ENCODE measurements at places on chromosomes 13 and 19. TPM values are rescaled to one million over a fixed set of nuclear protein-coding genes. Genes with fewer than 3 reads are reported as not detected.

Gene DCT
- total RNA-seq: not detected

Gene SERPINE3
- total RNA-seq: not detected

GRCh38 chr13:86765462-86765861 lies 905.7 kb upstream of the SLITRK5 start:
- no peaks in the 10 kb centered on the region for H3K36me3 ChIP-seq
- no peaks in the 10 kb centered on the region for H3K27me3 ChIP-seq
- no peak overlapping the region for H3K4me3 ChIP-seq
- no peak overlapping the region for H3K27ac ChIP-seq
- no peak for DNase-seq

DNA sequence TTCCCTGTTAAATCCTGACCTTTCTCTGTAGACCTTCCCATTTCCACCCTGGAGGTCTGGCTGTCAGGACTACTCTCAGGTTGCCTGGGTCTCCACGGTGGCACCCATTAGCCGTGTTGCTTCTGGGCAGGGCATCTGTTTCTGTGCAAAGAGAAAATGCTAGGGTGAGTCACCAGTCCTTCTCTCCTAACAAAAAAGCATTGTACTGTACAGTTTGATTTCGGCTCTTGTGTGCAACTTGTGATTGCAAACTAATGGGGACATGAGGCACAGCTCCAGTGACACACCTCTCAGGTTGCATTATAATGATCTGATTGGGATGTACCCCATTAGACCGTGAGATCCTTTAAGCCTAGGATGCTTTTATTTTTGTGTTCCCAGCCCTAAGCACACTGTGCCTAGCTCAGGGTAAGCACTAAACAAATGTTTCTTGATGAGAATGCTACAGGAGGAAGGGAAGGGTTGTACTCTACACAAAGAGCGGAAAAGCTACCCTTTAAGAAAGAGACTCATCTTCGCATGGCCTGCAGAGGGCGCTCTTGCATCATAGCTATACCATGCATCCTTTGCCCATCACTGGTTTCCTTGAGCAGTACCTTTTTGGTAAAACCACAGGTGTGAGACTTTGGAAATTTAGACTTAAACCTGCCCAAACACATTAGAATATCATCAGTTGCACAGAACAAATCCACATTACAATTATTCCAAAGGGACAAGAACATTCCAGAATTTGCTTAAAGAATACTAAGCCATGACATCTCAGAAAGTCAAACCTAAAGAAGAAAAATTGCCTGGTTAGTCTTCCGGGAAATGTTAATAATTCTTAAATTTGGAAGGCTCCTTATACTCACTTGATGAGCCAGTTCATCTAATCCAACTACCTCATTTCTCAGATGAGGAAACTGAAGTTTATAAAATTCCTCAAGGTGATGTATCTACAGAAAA lies 20.3 kb upstream of the TRIM13 start:
- no peaks in the 10 kb centered on the region for H3K27me3 ChIP-seq
- H3K27ac ChIP-seq: no peak overlapping the region
- no peak overlapping the region for H3K4me3 ChIP-seq
- no peaks in the 10 kb centered on the region for H3K36me3 ChIP-seq
- peak; percentile 78 for DNase-seq

DNA sequence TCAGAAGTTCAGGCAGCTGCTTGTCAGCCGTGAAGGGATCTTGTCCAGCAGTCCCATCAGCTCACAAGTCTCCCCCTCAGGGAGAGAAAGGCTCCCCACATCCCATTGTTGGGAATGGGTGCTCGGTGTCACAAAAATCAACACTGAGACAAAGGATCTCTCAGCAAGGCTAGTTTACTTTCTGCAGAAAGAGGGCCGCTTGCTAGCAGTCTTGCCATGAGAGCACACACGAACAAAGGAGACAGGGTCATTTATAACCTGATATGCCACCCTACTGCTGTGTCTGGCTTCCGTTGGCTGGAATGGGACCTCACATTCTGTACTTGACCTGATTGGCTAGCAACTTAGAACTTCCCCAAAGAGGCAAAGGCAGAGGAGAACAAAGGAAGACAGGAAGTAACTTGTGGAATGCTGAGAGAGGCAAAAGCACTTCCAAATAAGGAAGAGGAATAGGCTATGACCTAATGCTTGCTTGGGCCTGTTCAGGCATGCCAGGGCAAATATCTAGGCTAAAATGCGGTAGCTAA lies 8.7 kb upstream of the IGFL3 start:
- H3K4me1 ChIP-seq: peaks cover 27% of the 10 kb centered on the region
- peak overlapping the region; percentile 41 for H3K4me3 ChIP-seq
- H3K27me3 ChIP-seq: no peaks in the 10 kb centered on the region
- H3K36me3 ChIP-seq: no peaks in the 10 kb centered on the region

DNA sequence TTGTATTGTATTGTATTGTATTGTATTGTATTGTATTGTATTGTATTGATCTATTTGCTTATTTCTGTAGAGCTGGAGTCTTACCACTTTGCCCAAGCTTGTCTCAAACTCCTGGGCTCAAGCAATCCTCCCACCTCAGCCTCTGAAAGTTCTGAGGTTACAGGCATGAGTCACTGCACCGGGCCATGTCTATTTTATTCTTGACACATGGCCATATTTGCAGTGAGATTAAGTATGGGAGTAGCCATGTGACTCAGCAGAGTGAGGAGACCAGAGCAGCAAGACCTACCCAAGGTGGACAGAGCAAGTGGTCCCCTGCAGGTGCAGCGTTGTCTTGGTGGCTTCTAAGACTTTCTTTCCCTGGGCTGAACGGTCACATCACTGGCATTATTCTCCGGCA lies 49.1 kb upstream of the UBAC2 start:
- H3K27me3 ChIP-seq: no peaks in the 10 kb centered on the region
- H3K36me3 ChIP-seq: no peaks in the 10 kb centered on the region
- H3K4me1 ChIP-seq: peaks cover 25% of the 10 kb centered on the region
- peak overlapping the region; percentile 30 for H3K4me3 ChIP-seq
- peak; percentile 84 for DNase-seq

DNA sequence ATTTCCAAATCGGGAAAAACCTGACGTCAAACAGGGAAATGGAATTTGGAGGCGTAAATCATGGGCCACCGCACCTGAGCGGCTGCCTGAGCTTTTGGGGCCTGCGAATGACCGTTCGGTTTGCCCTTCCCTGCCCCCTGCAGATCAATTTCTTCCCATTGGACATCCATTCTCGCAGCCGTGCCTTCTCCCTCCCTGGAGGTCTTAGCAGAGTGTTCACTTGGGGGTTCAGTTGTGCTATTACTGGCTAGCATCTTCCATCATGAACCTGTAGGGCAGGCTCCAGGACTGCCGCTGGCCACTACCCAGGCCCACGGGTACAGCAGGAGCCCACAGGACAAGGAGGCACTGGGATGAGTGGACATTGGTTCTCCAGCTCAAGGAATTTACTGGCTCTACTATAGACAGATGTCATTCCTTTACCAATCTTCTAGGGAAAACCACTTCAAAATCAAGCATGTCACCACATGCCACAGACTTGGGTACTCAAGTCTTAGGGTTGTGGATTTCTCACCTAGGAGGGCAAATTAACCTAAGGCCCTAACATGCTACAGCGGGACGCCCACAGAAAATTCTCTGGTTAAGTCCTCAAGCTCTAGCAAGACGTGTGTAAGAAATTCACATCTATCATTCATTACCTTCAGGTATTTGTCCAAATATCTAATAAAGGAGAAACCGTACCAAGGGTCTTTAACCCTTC lies 75.5 kb downstream of the COL4A1 start:
- H3K27me3 ChIP-seq: no peaks in the 10 kb centered on the region
- H3K27ac ChIP-seq: no peak overlapping the region
- no peak for DNase-seq

DNA sequence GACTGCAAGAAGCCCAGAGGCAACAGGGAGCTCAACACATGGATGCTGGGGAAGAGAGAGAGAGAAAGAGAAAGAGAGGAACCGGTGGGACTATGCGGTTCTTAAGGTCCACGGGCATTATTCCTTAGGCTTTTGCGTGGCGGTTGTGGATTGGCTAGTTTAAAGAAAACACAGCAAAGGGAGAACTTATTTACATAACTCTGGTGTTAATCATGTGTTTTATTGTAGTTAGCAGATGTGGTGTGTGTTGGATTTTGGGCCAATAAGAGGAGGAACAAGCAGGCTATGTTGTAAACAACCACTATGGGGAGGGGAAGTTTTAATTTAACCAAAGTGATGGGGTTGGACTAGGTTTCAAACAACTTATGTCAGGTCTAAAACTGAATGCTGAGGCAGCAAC lies 275.3 kb upstream of the KLF12 start:
- no peak for DNase-seq
- no peaks in the 10 kb centered on the region for H3K36me3 ChIP-seq
- no peaks in the 10 kb centered on the region for H3K27me3 ChIP-seq
- H3K27ac ChIP-seq: no peak overlapping the region

- peak overlapping the region; percentile 88 for H3K27ac ChIP-seq
- peak overlapping the region; percentile 76 for H3K4me3 ChIP-seq
- peak; percentile 21 for DNase-seq
- H3K4me1 ChIP-seq: peaks cover 19% of the 10 kb centered on the region
- no peaks in the 10 kb centered on the region for H3K27me3 ChIP-seq
- peaks cover 34% of the 10 kb centered on the region for H3K36me3 ChIP-seq
These were observed 1.1 kb upstream of the FAM174C start for GRCh38 chr19:1274081-1274851.

Gene ZNF563
- 16.4 TPM for total RNA-seq

GRCh38 chr13:74464670-74465069 lies 330.5 kb upstream of the KLF12 start:
- H3K27ac ChIP-seq: no peak overlapping the region
- no peak overlapping the region for H3K4me3 ChIP-seq
- DNase-seq: no peak
- H3K27me3 ChIP-seq: no peaks in the 10 kb centered on the region
- H3K4me1 ChIP-seq: no peaks in the 10 kb centered on the region

DNA sequence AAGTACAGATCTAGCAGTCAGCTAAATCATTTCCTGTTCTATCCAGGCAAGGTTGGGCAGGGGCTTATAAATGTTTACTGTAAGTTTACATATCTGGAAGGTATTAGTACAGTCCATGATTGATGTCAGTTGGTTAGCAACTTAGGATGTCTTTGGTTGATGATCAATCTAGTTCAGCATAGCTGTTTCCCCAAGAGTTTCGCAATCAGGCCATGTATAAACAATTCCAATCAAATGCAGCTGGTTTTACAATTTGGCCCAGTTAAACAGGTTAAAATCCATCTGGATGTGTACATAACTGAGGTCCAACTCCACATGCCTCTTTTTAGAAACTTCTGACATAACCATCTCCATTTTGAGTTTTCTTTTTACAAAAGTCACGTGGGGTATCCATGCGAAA lies 6.9 kb downstream of the ZNF221 start:
- H3K36me3 ChIP-seq: no peaks in the 10 kb centered on the region
- DNase-seq: peak; percentile 85
- no peak overlapping the region for H3K4me3 ChIP-seq
- peaks cover 12% of the 10 kb centered on the region for H3K4me1 ChIP-seq

GRCh38 chr13:62931853-62932252 lies 1516.2 kb upstream of the PCDH20 start:
- H3K36me3 ChIP-seq: no peaks in the 10 kb centered on the region
- no peaks in the 10 kb centered on the region for H3K27me3 ChIP-seq
- peak overlapping the region; percentile 47 for H3K4me3 ChIP-seq
- peak overlapping the region; percentile 67 for H3K27ac ChIP-seq

GRCh38 chr19:45478454-45479238 lies 10.8 kb downstream of the FOSB start:
- peak; percentile 89 for DNase-seq
- peak overlapping the region; percentile 98 for H3K27ac ChIP-seq
- H3K4me1 ChIP-seq: peaks cover 5% of the 10 kb centered on the region
- no peaks in the 10 kb centered on the region for H3K36me3 ChIP-seq

Gene F7
- total RNA-seq: not detected

GRCh38 chr13:80751854-80752253 lies 410.9 kb upstream of the SPRY2 start:
- no peak overlapping the region for H3K27ac ChIP-seq
- DNase-seq: no peak
- no peaks in the 10 kb centered on the region for H3K36me3 ChIP-seq

DNA sequence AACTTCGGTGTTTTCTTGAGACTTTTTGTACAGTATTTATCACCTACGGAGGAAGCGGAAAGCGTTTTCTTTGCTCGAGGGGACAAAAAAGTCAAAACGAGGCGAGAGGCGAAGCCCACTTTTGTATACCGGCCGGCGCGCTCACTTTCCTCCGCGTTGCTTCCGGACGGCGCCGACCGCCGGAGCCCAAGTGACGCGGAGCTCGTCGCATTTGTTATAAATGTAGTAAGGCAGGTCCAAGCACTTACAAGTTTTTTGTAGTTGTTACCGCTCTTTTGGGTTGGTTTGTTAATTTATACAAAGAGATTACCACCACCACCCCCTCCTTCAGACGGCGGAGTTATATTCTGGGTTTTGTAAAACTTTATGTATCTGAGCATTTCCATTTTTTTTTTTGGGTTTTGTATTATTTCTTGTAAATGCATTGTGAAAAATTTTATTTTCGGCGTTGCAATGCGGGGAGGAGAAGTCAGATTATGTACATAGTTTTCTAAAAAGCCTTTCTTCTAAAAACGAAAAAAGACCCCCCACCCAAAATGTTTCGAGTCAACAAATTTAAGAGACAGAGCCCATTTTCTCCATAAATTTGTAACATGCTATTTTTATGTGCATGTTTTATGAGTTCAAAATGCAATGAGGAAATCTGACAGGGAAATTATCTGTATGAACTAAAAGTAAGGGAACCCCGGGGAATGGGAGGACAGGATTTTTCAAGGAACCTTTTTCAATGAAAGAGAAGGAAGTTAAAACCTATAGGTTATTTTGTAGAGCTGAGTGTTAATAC lies 2.3 kb downstream of the SOX1 start:
- DNase-seq: no peak
- H3K36me3 ChIP-seq: no peaks in the 10 kb centered on the region
- H3K4me3 ChIP-seq: no peak overlapping the region

Gene CYP4F2
- total RNA-seq: not detected
